ENCODE measurements at places on chromosomes 11 and 22. TPM values are rescaled to one million over a fixed set of nuclear protein-coding genes. Genes with fewer than 3 reads are reported as not detected.

ABTB2 gene
- total RNA-seq: 27.4 TPM

TTC17 gene
- 33.6 TPM for total RNA-seq

DNA sequence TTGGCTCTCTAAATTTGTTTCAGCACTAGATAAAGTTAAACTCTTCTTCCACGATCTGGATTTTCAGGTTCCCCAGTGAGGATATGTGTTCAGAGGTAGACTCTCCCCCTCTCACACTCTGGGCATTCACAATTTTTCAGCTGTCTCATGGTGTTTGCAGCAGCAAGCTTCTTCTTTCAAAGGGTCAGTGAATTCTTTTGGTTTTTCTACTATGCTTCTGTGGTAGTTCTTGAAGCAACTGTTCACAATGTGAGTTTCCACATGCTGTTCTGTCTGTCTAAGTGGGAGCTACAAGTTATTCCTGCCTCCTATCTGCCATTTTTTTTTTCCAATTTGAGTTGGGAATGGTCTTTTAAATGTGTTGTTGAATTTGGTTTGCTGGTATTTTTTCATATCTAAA, 25.4 kb downstream of the CNTF start:
- DNase-seq: no peak

GRCh38 chr11:102830001-102830727, 13.2 kb downstream of the MMP3 start:
- no peak for DNase-seq

All from right atrium auricular region (tissue), 2 donors.